ENCODE measurements at places on chromosomes 5 and 9. TPM values are rescaled to one million over a fixed set of nuclear protein-coding genes. Genes with fewer than 3 reads are reported as not detected.

GRCh38 chr5:97167435-97167834, 15.6 kb downstream of the RIOK2 start:
- peaks cover 24% of the 10 kb centered on the region for H3K36me3 ChIP-seq
- H3K4me1 ChIP-seq, result no peaks in the 10 kb centered on the region
- no peaks in the 10 kb centered on the region for H3K27me3 ChIP-seq
- no peak overlapping the region for H3K4me3 ChIP-seq

DNA sequence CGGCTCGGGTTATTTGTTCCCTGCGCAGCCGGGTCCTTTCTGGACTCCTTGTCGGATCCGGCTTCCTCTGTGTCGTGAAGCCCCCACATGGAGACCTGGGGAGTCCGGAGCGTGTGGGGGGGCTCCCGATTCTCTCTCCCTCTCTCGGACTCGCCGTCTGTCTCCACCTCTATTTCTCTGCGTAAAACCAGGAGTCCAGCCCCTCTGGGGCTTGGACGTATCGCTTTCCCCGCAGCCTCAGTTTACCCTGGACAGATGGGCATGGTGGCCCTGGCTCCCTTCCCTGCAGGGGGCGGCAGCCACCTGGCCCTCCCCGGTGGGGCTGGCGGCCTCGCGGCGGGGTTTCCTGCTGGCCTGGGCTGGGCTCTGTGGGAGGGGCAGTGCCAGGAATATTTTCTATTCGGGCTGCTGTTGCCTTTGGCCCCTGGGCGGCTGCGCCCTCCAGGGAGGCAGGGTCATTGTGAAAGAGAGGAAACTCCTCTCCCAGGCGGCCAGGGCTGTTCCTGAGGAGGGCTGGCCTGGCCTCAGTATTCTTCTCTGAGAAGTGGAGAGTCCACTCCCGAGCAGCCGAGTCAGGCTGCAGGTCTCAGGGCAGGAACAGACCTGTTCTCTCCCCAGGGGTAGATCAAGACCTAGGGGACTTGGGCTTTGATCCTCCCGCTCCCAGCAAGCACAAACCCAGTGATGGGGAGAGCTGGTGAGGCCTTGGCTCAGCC, 665 bp downstream of the ASS1 start:
- H3K27ac ChIP-seq, result no peak overlapping the region
- peak overlapping the region; percentile 56 for H3K4me3 ChIP-seq
- no peak for DNase-seq
- no peaks in the 10 kb centered on the region for H3K36me3 ChIP-seq
- peaks cover 19% of the 10 kb centered on the region for H3K27me3 ChIP-seq

GRCh38 chr9:18935541-18935940, 97.5 kb downstream of the SAXO1 start:
- peaks cover 8% of the 10 kb centered on the region for H3K27me3 ChIP-seq
- H3K36me3 ChIP-seq, result no peaks in the 10 kb centered on the region
- H3K4me1 ChIP-seq, result no peaks in the 10 kb centered on the region
- H3K27ac ChIP-seq, result no peak overlapping the region

DNA sequence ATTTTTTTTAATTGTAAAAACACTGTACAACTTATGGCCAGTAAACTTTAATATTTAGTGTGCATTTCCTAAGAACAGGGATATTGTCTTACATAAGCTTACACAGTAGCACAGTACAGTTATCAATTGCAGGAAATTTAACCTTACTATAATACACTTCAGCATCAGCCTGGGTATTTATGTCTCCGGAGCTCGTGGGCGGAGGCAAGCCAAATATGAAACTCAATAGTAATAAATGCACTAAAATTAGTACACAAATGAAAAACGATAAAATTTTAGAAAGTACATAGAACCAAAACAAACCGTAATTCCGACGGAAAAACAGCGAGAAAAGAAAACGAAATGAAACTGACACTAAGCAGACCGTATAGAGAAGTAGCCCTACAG, 91.2 kb downstream of the ANXA2R start:
- no peaks in the 10 kb centered on the region for H3K36me3 ChIP-seq
- H3K27me3 ChIP-seq, result peaks cover 47% of the 10 kb centered on the region
- peaks cover 62% of the 10 kb centered on the region for H3K4me1 ChIP-seq
- H3K27ac ChIP-seq, result peak overlapping the region; percentile 100

DNA sequence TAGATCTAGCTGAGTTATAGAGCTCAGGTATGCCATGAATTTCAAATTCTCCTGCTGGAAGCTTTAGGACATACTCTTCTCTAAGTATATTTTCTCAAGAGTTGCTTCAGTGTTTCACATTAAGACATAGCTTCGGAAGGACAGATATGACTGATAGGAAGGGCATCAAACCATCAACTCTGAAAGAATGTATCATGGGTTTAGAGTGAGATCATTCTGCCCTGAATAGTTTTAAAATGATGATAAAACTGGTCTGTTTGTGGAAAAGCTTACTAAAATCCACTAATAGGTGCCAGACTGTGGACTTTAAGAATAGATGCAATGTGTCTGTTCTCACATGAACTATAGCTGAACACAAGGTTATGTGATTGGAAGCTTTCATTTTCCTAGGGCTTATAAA, 8.4 kb downstream of the SPEF2 start:
- H3K36me3 ChIP-seq, result peaks cover 12% of the 10 kb centered on the region
- no peak for DNase-seq
- no peaks in the 10 kb centered on the region for H3K27me3 ChIP-seq

GRCh38 chr9:70954126-70954525, 167.3 kb downstream of the TRPM3 start:
- no peaks in the 10 kb centered on the region for H3K27me3 ChIP-seq
- no peaks in the 10 kb centered on the region for H3K36me3 ChIP-seq
- no peaks in the 10 kb centered on the region for H3K4me1 ChIP-seq
- DNase-seq, result no peak
- no peak overlapping the region for H3K27ac ChIP-seq

DNA sequence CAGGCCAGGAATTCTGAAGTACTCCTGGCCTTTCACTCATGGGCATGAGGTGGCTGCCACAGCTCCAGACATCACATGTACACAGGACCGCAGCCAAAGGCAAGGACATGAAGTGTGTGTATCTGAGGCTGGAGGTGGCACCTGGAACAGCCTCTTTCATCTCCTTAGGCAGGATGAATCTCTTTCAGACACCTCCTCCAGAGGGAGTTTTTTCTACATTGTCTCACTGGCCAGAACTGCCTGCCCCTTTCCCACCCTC, 142.8 kb downstream of the BARX1 start:
- DNase-seq, result no peak
- no peak overlapping the region for H3K27ac ChIP-seq
- no peaks in the 10 kb centered on the region for H3K36me3 ChIP-seq
- no peaks in the 10 kb centered on the region for H3K4me1 ChIP-seq
- H3K27me3 ChIP-seq, result peaks cover 4% of the 10 kb centered on the region
- H3K4me3 ChIP-seq, result no peak overlapping the region

- peaks cover 90% of the 10 kb centered on the region for H3K4me1 ChIP-seq
- H3K4me3 ChIP-seq, result peak overlapping the region; percentile 83
- H3K36me3 ChIP-seq, result peaks cover 9% of the 10 kb centered on the region
- H3K27me3 ChIP-seq, result peaks cover 5% of the 10 kb centered on the region
- peak overlapping the region; percentile 53 for H3K27ac ChIP-seq
- DNase-seq, result no peak
These were observed 144.6 kb downstream of the SMARCA2 start for GRCh38 chr9:2159521-2160454.

- H3K4me3 ChIP-seq, result no peak overlapping the region
- H3K36me3 ChIP-seq, result no peaks in the 10 kb centered on the region
- no peak overlapping the region for H3K27ac ChIP-seq
- H3K4me1 ChIP-seq, result no peaks in the 10 kb centered on the region
These were observed 18.3 kb upstream of the TNFSF15 start for GRCh38 chr9:114824110-114824509.

DNA sequence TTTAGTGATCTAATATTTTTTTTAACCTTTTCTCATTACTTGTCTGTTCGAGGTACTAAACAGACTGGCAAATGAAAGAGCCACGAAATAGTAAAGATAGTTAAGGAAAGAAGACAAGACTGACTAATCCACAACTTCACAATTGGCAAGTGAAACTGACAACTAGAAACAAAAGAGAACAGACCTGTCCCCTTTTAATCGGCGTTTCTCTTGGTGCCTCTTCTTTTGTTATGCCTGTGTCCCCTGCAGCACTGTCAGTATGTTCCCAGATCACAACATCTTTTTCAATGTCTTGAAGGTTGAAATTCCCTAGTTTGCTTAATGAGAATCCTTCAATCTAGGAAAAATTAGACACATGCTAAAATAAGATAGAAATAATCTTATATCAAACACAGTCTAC, 26.1 kb downstream of the TUT7 start:
- H3K27me3 ChIP-seq, result peaks cover 2% of the 10 kb centered on the region
- DNase-seq, result no peak
- peaks cover 36% of the 10 kb centered on the region for H3K36me3 ChIP-seq
- no peak overlapping the region for H3K27ac ChIP-seq

DNA sequence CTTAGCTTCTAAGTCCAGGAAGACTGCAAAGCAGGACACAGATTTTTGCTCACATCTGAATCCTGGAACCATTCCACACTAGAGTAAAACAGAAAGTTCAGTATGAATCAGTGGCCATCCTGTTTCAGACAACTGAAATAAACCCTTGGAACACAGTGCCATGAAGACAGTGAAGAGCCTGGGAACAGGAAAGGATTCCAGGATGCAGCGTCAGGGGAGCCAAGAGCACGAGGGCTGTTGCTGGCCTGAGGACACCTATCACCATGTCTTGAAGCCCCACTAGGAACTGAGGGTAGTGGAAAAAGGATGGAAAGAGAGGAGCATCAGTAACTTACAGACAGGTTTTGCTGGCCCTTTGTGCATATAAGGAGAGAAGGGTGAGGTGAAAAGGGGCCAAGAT, 115.3 kb upstream of the FSTL4 start:
- no peaks in the 10 kb centered on the region for H3K4me1 ChIP-seq
- no peaks in the 10 kb centered on the region for H3K36me3 ChIP-seq
- no peak overlapping the region for H3K27ac ChIP-seq

DNA sequence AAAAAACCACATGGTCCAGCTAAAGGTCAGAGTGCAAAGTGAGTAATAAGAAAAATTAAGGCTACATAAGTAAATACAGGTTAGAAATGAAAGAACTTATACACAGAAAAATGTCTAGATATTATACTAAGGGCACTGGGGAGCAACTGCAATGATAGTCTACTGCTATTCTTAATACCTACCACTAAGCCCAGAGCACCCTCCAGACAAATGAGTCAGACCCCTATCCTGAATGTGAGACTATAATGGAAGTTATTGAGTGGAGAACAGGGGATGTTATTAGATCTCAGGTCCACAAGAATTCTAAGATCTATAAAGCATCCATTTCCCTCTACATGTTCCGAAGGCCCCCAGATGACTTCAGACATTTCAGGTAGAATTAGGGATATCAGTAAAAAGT, 438.3 kb downstream of the PRELID2 start:
- H3K36me3 ChIP-seq, result no peaks in the 10 kb centered on the region
- no peak for DNase-seq
- H3K4me1 ChIP-seq, result no peaks in the 10 kb centered on the region
- no peak overlapping the region for H3K4me3 ChIP-seq
- no peak overlapping the region for H3K27ac ChIP-seq

DNA sequence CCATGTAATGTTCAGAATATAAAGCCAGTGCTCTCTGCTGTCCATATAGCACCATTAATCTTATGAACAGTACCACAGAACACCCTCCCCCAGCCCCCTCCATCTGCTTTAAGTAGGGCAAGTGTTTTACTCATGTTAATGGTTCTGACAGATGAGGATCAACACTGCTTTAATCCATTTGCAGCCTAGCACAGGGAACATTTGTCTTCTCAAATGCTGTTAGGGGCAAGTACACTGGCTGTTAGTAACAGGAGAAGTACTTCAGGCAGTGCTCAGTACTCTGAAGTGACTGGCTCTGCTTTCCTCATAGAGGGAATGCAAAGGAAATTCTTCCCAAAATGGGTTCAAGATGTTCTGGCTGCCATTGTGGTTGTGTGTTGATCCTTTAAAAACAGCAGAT, 202.6 kb downstream of the DCP2 start:
- DNase-seq, result no peak
- peaks cover 3% of the 10 kb centered on the region for H3K36me3 ChIP-seq
- H3K4me1 ChIP-seq, result no peaks in the 10 kb centered on the region
- H3K27ac ChIP-seq, result no peak overlapping the region
- peaks cover 5% of the 10 kb centered on the region for H3K27me3 ChIP-seq

- no peak overlapping the region for H3K27ac ChIP-seq
- DNase-seq, result no peak
- H3K4me3 ChIP-seq, result no peak overlapping the region
- H3K27me3 ChIP-seq, result peaks cover 1% of the 10 kb centered on the region
- no peaks in the 10 kb centered on the region for H3K36me3 ChIP-seq
These were observed 59.4 kb downstream of the ZNF354C start for GRCh38 chr5:179119415-179120170.

DNA sequence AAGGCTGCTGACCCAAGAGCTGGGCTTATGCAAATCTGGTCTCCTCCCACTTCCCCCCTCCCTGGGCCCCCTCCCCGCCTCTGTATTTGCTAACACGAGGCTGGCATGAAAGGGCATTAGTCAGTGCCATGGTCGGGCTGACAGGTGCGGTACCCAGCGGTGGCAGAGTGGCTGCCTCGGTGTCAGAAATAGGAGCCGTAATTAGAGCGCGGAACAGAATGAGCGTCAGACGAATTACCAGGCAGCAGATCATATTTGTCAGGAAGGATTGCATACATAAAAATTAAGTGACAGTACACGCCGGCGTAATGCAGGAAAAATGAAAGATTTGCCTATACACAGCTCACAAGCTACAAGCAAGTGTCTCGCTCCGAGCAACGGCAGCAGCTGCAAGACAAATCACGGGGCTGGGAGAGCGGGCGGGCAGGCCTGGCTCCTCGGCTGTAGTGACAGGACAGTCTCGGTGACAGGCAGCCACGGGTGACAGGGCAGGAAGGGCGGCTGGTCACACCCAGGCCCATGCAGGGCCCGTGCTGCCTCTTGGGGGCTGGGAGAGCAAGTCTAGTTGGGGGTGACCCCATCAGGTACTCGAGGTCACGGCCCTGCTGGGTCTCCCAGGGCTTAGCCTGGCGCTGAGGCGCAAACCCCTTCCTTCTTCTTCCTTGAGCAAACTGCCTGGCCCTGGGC, 72.4 kb downstream of the NEK6 start:
- H3K27me3 ChIP-seq, result no peaks in the 10 kb centered on the region
- H3K4me3 ChIP-seq, result no peak overlapping the region
- peaks cover 3% of the 10 kb centered on the region for H3K4me1 ChIP-seq
- no peaks in the 10 kb centered on the region for H3K36me3 ChIP-seq
- H3K27ac ChIP-seq, result no peak overlapping the region
- DNase-seq, result no peak

GRCh38 chr9:135290086-135290485, 189.5 kb upstream of the PPP1R26 start:
- no peak for DNase-seq
- no peak overlapping the region for H3K4me3 ChIP-seq
- H3K4me1 ChIP-seq, result no peaks in the 10 kb centered on the region
- no peaks in the 10 kb centered on the region for H3K36me3 ChIP-seq
- peaks cover 5% of the 10 kb centered on the region for H3K27me3 ChIP-seq
- H3K27ac ChIP-seq, result no peak overlapping the region

Gene ZCCHC9
- 8.7 TPM for polyA plus RNA-seq

Gene ENHO
- 1.00 TPM for polyA plus RNA-seq

Gene RNF183
- not detected for polyA plus RNA-seq

Gene SPARC
- 9.8 TPM for polyA plus RNA-seq

Gene SKP1
- 1,131 TPM for polyA plus RNA-seq

Gene IL3
- polyA plus RNA-seq, result not detected

Gene IQGAP2
- polyA plus RNA-seq, result 43.6 TPM

Gene ANGPTL2
- not detected for polyA plus RNA-seq

Gene RORB
- polyA plus RNA-seq, result 0.26 TPM

Gene PCA3
- polyA plus RNA-seq, result not detected

Gene EDIL3
- not detected for polyA plus RNA-seq

Gene CD74
- polyA plus RNA-seq, result 982 TPM

Data from immature natural killer cell (primary cell).